Stimulated activated CD4-positive, alpha-beta T cell treated with anti-CD3 and anti-CD28 coated beads, Interleukin-15, amount 100 ng/mL, for 1 hour (primary cell): ENCODE measurements at places on chromosomes 7 and 10.

DNA sequence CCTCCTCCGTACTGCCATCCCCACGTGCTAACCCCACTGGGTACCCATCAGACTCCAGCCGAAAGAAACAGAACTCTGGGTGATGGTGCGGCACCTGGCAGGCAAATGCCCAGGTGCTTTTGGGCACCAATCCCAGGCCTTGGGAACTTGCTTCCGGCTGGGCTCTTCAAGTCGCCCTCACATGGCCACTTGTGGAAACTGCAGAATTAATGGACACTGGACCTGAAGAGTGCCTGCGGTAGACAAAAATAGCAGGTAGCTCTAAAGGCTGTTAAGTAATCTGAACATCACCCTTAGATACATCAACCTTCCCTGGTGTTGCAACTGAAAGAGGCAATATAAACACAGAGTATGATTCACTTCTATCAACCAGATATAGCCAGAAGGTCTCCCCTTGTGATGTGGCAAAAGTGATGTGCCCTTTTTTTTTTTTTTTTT lies 644.4 kb downstream of the GRM8 start:
- DNase-seq: no peak

DNA sequence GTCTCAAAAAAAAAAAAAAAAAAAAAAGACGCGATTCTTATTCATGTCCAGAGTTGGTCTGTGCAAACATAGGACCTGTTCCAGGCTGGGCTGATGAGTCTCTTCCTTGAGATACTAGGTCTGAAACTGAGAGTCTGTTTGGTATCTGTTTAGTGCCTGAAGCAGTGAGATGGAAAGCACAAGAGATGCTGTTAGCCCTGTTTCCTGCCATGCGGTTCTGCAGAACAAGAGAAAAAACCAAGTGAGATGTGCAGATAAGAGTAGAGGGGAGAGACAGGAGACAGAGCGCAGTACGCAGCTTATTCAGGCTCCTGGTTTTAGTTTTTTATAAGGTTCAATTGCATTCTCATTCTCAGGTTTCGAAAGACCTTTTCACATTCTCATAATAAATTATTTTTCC lies 85.8 kb upstream of the PRKCQ start:
- no peak for DNase-seq

DNA sequence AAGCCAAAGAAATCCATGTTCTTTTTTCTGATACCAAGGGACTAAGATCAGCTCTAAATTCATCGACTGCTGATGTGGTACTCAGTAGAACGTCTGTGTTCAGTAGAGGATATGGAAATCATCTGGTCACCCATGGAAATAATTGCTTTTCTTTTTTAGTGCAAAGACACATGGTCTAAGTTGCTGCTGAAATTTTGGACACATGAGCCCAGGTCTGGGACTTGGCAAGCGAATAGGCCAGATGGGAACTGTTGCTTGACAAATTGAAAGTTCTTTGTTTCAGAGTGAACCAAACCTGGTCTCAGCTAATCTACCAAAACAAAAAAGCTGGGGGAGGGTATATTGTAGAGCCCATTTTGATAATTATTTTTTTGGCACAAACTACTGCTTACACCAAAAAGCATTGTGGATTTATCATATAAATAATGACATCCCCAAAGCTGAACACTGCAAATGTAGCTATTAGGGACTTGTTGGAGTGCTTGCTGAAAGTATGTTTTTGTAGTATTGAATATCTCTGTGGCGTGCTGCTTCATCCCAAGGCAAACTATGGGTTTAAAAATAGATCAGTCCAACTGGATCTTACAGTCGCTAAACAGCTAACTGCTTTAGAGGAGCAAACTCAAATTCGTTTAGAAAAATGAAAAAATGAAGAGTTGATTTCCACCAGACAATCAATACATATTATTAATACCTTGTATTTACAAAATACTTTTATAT lies 144.7 kb downstream of the TRIL start:
- DNase-seq: no peak

DNA sequence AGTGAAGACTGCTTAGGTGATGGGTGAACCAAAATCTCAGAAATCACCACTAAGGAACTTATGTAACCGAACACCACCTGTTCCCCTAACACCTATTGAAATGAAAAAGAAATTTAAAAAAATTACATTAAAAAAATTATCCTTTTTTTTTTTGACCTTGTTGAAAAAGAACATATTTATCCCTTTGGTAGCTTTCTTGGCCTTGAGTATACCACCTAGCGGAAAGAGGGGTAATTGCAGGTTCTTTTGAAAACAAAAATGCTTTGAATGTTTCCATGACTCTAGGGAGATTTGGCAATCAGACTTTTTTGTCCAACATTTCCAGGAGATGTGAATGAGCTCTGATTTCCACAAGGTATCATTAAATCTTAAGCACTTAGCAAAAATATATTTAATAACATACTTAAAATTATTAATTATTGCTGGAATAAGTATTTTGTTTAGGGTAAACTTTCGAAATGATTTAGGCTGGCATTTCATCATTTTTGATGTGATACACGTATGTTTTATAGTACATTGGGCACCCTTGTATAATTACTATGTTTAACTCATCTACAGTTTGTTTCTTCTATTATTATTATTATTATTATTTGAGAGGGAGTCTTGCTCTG lies 47.0 kb upstream of the ELMO1 start:
- no peak for DNase-seq

- DNase-seq: no peak
These were observed 4.9 kb downstream of the CPA4 start for GRCh38 chr7:130297628-130298543.

DNA sequence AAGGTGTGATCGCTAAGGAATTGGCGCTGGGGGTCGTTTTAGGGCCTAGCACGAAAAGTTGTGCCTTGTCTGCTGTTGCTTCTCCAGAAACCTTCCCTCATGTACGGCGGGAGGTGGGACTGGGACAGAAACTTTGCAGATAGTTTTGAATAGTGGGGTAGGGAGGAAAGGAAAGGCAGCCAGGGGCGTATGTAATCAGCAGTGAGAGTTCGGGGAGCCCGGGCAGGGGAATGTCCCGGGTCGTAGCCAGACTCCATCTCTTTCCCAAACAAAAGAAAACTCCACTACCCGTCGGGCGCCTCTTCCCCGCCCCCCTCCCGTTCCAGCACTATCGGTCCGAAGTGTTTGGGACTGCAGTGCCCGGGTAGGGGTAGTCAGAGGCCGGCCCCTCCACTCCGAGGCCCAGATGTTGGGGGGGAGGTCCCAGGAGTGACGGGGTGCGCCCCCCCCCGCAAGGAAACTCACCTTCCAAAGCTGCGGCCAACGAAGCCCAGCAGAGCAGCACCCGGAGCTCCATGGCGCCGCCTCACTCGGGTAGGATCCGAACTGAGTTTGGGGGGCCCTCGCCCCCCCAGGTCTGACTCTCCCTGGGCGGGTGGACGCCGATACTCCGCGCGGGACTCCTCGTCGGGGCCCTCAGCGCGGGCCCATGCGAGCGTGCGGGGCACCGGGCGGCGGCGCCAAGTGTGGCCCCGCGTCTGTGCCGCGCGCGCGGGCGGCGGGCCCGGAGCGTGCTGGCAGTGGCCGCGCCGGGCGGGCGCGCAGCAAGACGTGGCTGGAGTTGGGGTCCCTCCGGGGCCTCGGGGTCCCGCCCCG lies 601 bp downstream of the EPHB4 start:
- no peak for DNase-seq

- DNase-seq: no peak
These were observed 122.3 kb downstream of the VIPR2 start for GRCh38 chr7:159022238-159022993.
